Sciatic nerve (tissue), 2 donors: ENCODE measurements at places on chromosomes 16 and 17.
A peak's percentile ranks its signal among the peaks of the same experiment; 100 is the strongest.

DNA sequence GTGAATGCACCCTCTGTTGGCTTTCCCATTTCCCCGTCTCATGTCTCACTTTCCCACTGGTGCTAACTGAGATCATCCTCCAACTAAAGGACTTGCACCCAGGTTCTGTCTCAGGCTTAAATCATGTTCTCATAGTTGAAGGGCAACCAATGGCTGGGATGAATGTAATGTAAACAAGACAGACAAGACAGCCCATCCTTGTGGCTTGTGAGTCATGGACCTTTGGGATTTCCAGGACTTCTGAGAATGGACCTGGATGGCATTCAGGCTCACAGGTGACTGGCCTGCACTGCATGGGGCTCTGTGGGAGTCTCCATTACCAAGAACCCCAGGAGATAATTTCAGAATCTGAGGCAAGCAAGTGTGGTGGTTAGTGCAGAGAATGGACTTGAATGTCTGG lies 347.5 kb downstream of the HAPSTR1 start:
- DNase-seq = no peak

GRCh38 chr17:51508048-51508447 lies 247.7 kb downstream of the UTP18 start:
- no peak for DNase-seq

DNA sequence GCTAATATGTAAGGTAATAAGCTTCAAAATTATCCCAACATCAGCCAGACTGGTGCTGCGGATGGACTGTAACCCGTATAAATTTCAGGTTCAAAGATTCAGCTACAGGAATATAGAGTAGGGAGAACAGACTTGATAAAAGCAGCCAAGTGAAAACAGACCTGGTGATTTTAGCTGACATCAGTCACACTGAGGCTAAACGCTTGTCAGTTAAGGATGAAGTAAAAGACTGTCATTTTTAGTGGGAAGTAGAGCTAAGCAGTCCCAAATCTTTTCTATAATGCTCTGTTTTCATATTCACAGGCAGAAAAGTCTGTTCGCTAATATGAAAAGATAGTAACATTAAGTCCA lies 35.4 kb downstream of the CMTM4 start:
- no peak for DNase-seq

- DNase-seq = no peak
These were observed at the start of gene IL17C for GRCh38 chr16:88638323-88639230. IL17C (plus strand) TSS chr16:88638572; CDS start chr16:88638642, 70 bp downstream.

- DNase-seq = no peak
These were observed 5.9 kb downstream of the BBS2 start for GRCh38 chr16:56513972-56514371.

- DNase-seq = no peak
These were observed 88.0 kb downstream of the RAB11FIP4 start for GRCh38 chr17:31479524-31479923.

- DNase-seq = peak; percentile 6
These were observed 9.9 kb upstream of the GUCY2D start for GRCh38 chr17:7992516-7992915.

GRCh38 chr17:81440511-81441244 lies 45.4 kb downstream of the BAHCC1 start:
- DNase-seq = no peak

- no peak for DNase-seq
These were observed 8.4 kb upstream of the CA4 start for GRCh38 chr17:60141111-60142018.

- DNase-seq = no peak
These were observed 24.1 kb downstream of the CHD9 start for GRCh38 chr16:53078765-53079485.

DNA sequence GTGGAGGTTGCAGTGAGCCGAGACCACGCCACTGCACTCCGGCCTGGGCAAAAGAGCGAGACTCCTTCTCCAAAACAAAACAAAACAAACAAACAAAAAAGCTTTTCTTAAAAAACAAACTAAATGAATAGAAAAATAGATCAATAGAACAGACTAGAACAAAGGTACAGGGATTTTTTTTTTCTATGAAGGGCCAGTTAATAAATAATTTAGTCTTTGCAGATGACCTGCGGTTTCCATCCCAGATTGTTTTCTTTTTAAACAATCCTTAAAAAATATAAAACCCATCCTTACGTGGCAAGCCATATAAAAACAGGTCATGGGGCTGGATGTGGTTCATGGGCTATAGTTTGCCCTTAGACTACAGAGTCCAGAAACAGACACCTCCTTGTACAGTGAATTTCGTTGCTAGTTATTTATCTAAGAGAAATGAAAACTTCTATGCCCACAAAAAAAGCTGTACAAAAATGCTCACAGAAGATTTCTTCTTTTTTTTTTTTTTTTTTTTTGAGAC lies 45.4 kb downstream of the CREBBP start:
- no peak for DNase-seq

- no peak for DNase-seq
These were observed 83.5 kb downstream of the VMP1 start for GRCh38 chr17:59790910-59791309.

- no peak for DNase-seq
These were observed 103.1 kb downstream of the STX8 start for GRCh38 chr17:9472541-9472940.

DNA sequence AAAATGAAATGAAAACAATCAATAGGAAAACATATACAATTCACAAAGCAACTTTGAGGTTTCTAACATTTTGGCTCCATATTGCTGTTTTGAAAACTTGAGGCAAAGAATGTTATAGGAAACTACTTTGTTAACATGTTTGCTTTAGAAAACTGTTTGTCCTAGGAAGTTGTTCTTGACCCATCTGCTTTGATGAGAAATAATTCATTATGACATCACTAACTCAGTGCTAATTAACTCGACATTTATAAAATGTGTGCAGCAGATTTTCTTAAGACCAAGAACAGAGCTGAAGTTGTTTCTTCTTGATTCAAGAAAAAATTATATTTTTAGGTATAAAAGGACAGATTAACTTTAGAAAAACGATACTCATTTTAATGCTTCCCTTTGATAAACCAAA lies 94.7 kb downstream of the SOX9 start:
- no peak for DNase-seq

GRCh38 chr17:72068643-72069042 lies 52.2 kb upstream of the SOX9 start:
- no peak for DNase-seq

GRCh38 chr17:10088444-10088843 lies 110.0 kb downstream of the GAS7 start:
- DNase-seq = no peak

- DNase-seq = no peak
These were observed 100.9 kb downstream of the AMFR start for GRCh38 chr16:56324406-56324805.

DNA sequence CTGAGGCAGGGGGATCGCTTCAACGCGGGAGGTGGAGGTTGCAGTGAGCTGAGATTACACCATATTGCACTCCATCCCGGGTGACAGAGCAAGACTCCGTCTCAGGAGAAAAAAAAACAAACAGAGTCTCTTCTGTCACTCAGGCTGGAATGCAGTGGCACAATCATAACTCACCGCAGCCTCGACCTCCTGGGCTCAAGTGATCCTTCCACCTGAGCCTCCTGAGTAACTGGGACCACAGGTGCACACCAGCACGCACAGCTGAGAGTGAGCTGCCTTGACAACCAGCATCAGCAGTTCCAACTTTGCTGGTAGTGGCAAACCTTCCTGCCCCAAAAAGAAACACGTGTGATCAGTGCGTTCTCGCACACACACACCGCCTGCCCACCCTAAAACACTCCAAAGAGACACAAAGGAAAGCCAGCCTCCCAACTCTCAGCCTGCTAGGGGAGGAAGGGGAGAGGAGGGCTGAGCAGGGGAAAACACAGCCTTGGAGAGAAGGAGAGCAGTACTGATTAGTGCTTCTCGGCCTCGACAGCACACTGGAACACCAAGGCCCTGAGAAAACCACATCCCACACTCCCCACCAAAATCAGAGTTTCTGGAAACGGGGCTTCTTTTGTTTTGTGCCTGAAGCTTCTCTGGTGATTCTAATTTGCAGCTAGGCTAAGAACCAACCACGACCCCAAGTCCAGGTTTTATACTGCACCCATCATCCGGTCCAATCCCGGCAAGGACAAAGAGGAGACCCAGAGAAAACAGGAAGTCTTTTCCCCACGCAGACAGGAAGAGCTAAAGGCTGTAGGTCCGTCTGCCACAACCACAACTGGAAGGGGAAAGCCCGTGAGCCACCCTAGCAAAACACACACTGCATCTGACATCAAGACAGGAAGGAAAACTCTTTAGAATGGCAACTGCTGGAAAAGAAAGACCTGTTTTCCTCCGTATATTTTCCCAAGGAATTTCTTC lies 28.8 kb downstream of the ZCCHC14 start:
- DNase-seq = peak; percentile 61

DNA sequence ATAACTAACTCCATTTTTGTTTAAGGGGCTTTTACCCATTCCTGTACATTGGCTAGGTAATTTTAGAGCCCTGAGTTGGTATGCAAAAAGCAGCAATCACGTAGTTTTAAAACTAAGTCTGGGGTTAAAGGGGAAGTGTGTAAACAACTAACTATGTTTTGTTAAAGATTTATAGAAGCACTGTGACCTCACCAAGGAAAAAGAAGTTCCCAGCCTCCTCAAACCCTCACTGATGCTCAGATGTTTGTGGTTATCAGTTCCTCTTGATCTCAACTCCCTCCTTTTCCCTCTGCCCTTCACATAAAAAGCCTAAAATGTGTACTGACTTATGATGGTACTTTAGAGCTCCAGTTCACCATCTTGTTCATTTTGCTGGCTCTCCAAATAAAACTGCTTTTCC lies 119.9 kb upstream of the IRX6 start:
- DNase-seq = no peak

DNA sequence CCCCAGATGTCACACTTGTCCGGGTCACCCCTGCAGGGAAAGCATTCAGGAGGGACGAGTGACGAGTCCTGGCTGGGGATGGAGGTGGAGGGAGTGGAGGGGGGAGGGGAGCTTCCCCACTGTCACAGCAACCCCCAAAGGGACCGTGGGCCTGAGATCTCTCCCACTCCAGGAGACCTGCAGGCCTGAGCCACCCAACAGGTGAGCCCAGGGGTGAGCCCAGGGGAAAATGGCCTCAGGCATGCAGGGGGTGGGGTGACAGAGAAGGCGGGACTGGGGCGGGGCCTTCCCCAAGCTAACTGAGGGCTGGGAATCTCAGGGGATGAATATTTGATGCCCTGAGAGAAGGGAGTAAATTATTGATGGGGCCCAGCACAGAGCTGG lies 2.4 kb downstream of the USH1G start:
- no peak for DNase-seq

DNA sequence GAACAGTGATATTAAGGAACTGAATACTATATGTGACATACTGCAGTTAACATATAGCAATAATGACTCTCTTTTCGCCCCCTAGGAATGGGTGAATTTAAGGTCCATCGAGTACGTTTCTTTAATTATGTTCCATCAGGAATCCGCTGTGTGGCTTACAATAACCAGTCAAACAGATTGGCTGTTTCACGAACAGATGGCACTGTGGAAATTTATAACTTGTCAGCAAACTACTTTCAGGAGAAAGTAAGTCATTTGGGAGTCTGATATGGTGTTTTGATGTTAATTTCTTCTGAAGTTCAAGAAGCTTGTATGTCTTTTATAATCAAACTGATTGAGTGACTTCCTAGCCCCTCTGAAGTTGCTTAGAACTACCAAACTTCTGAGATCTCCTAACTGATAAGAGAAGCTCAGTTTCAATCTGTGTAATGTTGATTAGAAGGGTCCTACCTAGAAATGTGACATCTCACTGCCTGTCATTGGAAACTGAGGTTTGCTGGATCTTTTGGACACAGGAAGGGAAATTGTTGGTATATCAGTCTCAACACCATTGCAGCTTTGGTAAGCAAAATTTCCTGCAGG lies 1.0 kb downstream of the UTP4 start:
- DNase-seq = no peak

DNA sequence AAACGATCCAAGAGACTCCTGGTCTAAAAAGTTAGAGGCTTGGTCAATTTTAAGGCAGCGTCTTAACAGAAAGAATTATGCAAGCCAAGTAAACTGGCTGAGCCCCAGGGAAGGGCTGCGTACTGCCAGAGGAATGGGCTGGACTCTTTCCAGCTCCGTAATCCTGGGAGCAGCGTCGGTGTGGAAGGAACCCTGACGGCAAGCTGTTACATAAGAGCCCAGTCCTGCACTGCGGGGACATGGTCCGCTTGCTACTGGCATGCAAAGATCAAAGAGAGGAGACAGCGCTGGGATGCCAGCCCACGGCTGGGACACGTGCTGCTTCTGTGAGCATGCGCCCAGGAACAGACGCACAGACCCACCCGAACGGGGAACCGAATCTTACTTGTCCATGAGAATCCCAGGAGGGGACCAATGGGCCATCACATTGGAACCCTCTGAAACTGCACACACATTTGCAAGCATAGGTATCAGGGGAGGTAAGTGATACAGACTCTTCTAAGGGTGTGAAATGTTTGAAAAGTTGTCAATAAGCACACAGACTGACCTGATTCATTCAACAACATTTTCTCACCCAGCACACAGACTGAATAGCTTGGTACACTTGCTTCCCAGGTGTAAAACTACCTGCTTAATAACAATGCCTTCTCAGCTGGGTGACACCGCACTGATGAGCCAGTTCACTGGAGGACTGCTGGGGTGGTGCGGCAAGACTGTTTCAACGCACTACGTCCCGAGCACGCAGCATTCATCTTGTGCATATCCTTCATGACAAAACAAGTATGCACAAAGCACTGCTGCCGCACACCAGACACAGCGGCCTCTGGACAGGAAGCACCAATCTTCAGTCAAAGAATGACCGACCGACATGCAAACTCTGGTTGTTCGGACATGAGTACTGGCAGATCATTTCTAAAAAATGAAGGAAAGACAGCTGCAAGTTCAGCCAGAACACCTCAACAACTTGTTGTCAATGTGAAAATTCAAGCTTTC lies 94.9 kb downstream of the ANKRD11 start:
- DNase-seq = peak; percentile 89

GRCh38 chr17:16911141-16911937 lies 60.6 kb downstream of the TNFRSF13B start:
- DNase-seq = no peak

GRCh38 chr16:84914273-84914672 lies 94.5 kb downstream of the CRISPLD2 start:
- DNase-seq = no peak

DNA sequence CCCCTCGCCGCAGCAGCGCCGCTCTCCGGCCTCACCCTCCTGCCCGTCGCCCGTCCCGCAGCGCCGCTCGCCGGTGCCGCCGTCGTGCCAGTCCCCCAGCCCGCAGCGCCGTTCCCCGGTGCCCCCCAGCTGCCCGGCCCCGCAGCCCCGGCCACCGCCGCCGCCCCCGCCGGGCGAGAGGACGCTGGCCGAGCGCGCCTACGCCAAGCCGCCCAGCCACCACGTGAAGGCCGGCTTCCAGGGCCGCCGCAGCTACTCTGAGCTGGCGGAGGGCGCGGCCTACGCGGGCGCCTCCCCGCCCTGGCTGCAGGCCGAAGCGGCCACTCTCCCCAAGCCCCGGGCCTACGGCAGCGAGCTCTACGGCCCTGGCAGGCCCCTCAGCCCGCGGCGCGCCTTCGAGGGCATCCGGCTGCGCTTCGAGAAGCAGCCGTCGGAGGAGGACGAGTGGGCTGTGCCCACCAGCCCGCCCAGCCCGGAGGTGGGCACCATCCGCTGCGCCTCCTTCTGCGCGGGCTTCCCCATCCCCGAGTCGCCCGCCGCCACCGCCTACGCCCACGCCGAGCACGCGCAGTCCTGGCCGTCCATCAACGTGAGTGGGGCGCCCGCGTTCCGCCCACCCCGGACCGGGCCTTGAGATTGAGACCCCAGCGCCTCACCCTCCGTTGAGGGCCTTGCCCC lies 15.0 kb downstream of the TBKBP1 start:
- DNase-seq = no peak

- DNase-seq = no peak
These were observed 10.4 kb downstream of the PTRH2 start for GRCh38 chr17:59696682-59697277.
